Hematopoietic multipotent progenitor cell (in vitro differentiated cells): ENCODE measurements at places on chromosomes 2 and 18.

- DNase-seq, result no peak
These were observed 254.6 kb upstream of the RND3 start for GRCh38 chr2:150742094-150742493.

DNA sequence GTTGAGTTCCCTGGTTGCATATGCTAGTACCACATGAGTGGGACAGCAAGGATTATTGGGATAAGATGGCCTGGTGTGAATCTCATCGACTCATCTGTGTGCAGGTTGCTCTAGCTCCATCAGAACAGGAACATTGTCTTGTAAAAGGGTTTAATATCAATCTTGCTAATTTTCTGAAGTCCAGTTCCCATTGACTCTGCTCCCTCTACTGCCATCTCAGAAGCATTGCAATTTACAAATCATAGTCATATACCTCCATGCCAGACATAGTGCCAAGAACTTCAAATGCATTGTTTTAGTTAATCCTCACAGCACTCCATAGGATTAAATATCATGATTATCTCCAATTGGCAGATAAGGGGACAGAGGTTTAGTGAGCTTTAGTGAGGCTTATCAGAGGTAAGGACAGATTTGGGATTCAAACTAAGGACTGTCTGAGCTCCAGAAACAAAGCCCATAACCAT lies 4.8 kb upstream of the STAT4 start:
- DNase-seq, result peak; percentile 36

DNA sequence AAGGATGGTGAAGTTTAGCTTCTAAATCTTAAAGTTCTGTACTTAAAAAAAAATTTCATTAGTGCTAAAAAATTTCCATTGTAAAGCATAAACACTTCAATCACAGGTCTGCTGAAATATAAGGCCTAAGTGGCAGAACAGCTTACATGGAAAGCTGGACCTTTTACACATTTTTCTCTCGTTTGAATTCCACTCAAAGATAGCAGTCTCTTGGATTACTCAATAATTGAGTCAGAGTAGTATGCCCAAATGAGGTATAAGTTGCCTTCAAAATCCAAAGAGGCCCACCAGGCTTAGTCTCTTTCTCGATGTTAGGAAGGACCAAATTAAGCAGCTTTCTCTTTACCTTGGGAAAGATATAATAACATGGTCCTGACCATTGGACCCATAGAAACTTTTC lies 220.4 kb upstream of the CWC22 start:
- no peak for DNase-seq

DNA sequence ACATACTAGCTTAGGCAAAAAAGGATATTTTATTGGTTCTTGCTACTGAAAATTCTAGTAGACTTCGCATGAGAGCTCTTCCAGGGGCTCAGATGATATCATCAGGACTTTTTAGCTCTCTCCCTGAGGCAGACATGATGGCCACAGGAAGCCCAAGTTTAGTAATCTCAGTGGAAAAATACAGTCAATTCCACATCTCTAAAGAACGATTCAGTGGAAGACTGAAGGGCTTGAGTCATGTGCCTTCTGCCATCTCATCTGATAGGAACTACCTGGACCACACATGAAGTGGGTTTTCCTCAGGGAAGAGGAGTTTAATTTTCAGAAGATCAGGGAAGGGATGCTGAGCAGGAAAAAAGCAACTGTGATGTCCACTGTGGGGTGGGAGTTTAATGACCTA lies 117.3 kb downstream of the TTC27 start:
- no peak for DNase-seq
